Choroid plexus epithelial cell (primary cell): ENCODE measurements at places on chromosomes 16 and 17.

DNA sequence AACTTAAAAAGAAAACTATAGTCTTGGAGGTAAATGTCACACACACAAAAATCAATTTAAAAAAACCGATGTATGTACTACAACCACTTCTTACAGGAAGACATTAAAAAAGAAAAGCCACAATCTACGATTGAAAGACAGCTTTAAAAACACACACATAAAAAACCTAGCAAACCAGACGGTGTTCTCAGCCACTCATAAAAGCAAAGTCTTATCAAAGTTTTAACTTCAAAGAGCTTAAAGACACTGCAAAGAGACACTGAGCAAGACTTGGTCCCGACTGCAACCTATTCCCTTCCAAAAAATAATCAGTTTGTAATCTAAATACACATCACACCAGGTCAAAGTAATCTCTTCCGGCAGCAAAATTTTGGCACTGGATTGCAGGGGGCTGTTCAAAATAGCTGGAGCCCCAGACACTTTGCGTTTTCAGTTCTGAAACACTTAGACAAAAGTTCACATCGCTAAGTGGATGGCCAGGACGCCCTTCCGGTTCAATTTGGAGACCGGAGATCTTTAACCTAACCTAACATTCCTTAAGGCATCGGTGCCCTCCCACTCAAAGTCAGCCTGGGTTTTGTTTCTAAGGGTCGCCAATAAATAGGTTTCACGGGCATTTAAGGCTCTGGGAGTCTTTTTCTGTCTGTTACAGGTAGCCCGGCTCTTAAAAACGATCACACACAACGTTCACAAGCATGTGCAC is 2.6 kb downstream of the ZCCHC14 start:
- DNase-seq = peak; percentile 12

GRCh38 chr16:71537643-71538042 is 11.4 kb downstream of the CHST4 start:
- peak; percentile 77 for DNase-seq

GRCh38 chr17:1896243-1897104 is 66.7 kb downstream of the RPA1 start:
- no peak for DNase-seq

- no peak for DNase-seq
These were observed 26.1 kb downstream of the MAP2K4 start for GRCh38 chr17:12046786-12047185.

DNA sequence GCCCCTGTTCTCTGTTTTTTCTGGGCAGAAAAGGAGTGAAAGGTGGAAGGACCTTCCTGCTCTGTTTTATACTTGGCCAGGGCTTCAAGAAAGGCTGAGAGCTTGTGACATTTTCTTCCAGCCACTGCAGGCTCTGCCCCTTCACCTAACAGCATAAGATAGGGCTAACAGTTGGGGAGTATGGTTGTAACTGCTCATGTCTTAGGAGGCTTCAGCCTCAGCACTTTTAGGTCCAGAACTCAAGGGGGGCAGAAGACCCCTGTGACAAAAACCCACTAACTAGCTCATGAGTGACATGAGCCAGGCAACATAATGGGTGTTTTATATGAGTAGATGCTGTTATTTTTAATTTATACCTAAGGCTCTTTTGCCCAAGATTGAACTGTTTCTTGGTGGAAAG is 4.9 kb downstream of the ALDOA start:
- no peak for DNase-seq

DNA sequence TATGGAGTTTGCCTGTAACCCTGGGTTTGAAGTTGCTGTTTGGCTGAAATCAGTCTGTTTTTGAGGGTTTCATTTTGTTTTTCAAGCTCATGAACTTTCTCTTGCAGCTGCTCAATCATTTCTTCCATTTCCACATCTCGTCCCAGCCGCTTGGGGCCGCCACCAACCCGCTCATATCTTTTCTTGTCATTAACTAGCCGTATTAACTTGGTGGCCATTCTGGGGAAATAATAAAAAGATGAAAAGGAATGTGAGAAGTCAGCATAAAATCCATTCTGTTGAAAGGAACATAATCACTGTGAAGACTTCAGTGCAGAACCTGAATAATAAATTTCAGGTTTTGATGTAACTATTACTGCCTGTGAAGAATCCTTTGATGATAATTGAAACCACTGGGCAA is 11.5 kb downstream of the RPGRIP1L start:
- peak; percentile 45 for DNase-seq
